ENCODE measurements at places on chromosomes 3 and 15.

DNA sequence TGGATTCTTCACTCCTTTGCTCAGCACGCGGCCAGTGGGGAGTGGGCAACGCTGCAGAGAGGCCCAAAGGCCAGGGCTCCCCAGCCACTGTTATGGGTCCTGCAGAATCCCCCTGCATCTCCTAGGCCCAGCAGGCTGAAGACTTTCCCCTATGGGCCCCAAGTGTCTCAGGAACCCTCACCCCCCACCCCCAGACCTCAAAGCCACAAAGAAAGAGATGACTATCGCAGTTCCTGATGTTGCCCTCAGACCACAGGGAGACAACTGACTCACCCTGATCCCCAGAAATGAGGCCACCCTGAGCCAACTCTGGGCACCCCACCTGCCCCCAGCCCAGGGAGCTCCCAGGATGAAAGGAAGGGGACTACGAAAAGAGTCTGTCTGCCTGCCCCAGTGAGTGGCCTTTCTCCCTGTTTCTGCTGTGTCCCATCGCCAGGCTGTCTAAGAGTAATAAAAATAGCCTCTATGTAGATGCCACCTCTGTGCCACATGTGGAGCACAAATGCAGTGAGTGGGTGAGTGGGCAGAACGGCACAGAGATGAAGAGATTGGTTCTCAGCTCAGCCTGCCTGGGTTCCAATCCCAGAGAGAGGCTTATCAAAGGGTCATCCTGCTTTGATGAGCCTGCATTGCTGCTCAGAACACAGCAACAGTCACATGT, 283.0 kb downstream of the UACA start:
- DNase-seq, result no peak

- DNase-seq, result no peak
Measured at GRCh38 chr15:69881766-69882165, 216.0 kb downstream of the TLE3 start.

GRCh38 chr3:115212615-115213014, 65.5 kb upstream of the ZBTB20 start:
- no peak for DNase-seq

DNA sequence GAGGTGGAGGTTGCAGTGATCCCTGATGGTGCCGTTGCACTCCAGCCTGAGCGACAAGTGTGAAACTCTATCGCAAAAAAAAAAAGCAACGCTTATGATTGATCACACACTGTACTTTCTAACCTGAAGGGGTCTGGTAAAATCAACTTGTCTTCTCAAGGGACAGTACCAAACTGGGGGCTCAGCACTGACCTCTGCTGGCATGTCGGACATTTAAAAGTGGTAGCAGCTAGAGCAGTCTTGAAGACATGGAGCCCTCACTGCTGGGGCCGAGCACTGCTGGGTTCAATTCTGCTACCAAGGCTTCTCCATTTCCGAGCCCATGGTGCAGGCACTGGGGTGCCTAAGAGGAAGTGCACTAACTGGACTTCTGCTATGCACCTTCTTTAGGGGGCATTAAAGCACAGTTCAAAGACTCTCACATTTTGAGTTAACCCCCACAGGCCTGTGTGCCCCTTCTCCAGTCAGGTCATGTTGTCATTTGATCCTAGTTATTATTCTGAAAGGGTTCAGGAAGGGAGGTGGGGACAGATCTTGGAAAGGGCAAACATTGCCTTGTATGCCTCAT, 26.4 kb upstream of the LAMP3 start:
- DNase-seq, result no peak

DNA sequence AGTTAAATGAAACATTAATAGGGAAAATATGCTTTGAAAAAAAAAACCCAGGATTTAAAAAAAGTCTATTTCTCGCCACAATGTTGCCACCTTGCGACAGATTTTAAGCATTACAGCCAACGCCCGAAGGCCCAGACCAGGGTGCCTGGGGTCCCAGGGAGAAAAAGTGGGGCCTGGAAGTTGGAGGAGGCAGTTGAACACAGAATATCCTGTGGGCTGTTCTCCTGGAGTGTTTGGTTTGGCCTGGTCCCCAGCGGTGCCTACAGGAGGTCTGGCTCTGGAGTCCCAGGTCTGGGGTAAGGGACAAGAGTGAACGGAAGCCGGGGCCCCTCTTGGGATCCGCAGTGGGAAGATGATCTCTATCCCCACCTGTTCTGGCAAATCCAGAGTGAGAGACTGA, 3.4 kb downstream of the RNU6-1 start:
- no peak for DNase-seq

GRCh38 chr15:57245130-57245529, 131.2 kb upstream of the CGNL1 start:
- DNase-seq, result no peak

GRCh38 chr15:89088605-89089315, 504 bp downstream of the ABHD2 start:
- DNase-seq, result no peak

DNA sequence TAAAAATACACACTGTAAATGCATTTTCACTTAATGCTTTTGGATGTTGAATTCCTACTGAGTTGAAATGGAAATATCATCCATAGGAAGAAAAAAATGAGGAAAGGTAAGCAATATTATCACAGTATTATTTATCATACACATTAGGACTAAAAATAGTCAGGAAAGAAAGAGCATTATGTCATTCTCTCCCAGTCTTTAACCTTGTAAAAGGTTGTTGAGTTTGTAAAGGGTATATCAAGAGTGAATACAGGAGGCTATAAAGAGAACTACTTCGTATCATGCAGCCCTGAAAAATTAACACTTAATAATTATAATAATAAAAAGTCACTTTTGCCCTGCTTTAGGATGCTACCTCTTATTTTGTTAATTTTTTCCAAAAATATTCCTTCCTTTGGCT, 395.8 kb downstream of the FOXP1 start:
- DNase-seq, result no peak

DNA sequence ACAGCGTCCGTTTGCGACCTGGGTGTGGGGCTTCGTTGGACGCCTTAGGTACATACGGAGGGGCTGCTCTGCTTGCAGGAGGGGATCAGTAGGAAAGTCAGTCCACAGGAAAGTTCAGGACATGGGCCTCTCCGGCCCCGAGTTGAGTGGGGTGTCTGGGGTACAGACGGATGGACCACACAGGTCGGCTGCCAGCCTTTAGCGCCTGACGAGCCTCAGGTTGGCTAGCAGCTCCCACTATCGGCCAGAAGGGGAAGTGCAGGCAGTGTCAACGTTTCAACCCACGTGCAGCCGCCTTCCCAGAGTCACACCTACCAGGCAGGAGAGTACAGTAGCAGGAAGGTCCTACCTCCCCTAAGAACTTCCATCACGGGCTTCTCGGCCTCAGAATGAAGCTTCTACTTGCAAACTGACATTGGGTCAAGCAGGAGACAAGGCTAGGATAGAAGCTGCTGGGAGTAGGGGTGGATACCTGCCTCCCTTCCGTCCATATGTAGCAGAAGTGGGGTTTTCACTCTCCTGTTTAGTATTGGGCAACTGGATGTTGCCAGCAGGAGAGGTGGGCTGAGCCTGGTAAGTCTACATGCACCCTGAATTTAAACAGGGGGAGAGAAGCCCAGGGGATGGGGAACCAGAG, 1.8 kb upstream of the SCN5A start:
- no peak for DNase-seq

DNA sequence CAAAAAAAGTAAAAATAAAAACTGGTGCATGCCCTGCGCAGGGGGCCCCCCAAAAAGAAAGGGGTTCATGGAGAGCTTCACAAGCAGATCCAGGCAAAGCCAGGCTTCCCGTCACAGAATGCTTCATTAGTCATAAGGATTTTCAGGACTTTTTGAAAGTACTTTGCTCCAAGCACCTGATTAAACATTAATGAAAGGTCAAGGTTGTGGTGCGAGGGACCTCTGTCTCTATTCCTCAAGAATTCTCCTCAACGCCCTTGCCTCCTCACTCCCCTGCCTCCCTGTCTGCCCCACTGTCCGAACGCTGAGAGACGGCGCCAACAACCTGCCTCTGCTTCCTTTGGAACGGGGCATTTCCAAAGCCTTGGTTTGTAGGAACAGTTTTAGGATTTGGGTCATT, 240.1 kb upstream of the IGF1R start:
- DNase-seq, result no peak

DNA sequence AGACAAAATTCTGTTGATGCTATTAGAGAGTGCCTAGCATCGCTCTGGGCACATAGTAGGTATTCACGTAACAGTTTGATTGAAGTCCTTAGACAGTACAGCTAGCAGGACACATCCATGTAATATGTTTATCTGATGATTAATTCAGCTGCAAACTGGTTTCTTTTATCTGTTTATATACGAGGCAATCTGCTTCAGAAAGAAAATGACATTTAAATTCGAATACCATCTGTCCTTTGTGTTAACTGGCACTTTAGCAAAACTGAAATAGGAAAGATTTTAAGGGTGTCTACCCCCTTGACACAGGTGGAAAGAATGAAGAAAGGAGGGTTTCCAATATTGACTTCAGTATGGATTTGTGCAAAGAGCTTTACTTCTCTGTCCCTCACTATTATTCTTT, 192.5 kb downstream of the MFSD1 start:
- DNase-seq, result no peak

GRCh38 chr3:74067296-74067695, 442.6 kb upstream of the PDZRN3 start:
- DNase-seq, result no peak

- no peak for DNase-seq
Measured at GRCh38 chr3:32438596-32439344, 47.1 kb downstream of the CMTM7 start.

GRCh38 chr3:66693461-66694031, 192.7 kb upstream of the LRIG1 start:
- no peak for DNase-seq

GRCh38 chr15:86333819-86334218, 254.1 kb downstream of the AGBL1 start:
- DNase-seq, result no peak

- DNase-seq, result no peak
Measured at GRCh38 chr3:66488492-66488891, 12.3 kb downstream of the LRIG1 start.

GRCh38 chr3:170572665-170573253, 13.1 kb downstream of the SLC7A14 start:
- no peak for DNase-seq

- no peak for DNase-seq
Measured at GRCh38 chr15:48477795-48478360, 146.6 kb downstream of the DUT start.

GRCh38 chr3:182041668-182042291, 330.1 kb downstream of the SOX2 start:
- DNase-seq, result no peak

DNA sequence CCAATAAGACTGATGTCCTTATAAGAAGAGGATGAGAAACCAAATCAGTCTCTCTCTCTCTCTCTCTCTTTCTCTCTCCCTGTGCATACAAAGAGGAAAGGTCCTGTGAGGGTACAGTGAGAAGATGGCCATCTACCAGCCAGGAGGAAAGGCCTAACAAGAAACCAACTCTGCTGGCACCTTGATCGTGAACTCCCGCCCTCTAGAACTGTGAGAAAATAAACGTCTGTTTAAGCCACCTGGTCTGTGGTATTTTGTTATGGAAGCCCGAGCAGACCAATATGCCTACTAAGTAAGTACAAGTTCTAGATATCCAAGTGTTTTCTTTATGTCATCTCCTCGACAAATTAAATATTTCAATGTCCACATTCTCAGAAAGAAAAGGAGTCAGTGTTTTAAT, 44.9 kb upstream of the TMC3 start:
- no peak for DNase-seq

DNA sequence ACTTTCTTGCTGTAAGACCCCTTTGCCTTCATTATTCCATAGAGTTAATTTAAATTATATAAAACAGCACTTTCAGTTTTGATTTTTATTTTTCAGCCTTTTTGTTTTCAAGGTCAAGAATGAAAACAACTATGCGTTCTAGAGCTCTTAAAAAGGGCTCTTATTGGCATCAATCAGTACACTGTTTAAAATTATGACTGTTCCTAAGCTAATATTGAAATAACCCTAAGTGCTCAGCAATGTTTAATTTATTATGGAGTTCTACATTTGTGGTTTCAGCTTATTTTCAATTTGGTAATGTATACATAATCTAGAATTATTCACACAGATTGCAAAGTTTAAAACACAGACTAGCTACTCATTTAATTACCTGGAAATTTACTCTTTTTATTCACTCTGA, 179.4 kb downstream of the MBNL1 start:
- DNase-seq, result no peak

- no peak for DNase-seq
Measured at GRCh38 chr3:65587650-65588439, 450.9 kb downstream of the MAGI1 start.

- no peak for DNase-seq
Measured at GRCh38 chr15:92019706-92020105, 166.2 kb downstream of the SLCO3A1 start.

GRCh38 chr3:46661776-46662766, 31.4 kb downstream of the ALS2CL start:
- DNase-seq, result no peak
